EL (cell line): ENCODE measurements at places on chromosomes 5 and 9.

GRCh38 chr5:8418049-8418426 lies 549.1 kb downstream of the MTRR start:
- DNase-seq: no peak

DNA sequence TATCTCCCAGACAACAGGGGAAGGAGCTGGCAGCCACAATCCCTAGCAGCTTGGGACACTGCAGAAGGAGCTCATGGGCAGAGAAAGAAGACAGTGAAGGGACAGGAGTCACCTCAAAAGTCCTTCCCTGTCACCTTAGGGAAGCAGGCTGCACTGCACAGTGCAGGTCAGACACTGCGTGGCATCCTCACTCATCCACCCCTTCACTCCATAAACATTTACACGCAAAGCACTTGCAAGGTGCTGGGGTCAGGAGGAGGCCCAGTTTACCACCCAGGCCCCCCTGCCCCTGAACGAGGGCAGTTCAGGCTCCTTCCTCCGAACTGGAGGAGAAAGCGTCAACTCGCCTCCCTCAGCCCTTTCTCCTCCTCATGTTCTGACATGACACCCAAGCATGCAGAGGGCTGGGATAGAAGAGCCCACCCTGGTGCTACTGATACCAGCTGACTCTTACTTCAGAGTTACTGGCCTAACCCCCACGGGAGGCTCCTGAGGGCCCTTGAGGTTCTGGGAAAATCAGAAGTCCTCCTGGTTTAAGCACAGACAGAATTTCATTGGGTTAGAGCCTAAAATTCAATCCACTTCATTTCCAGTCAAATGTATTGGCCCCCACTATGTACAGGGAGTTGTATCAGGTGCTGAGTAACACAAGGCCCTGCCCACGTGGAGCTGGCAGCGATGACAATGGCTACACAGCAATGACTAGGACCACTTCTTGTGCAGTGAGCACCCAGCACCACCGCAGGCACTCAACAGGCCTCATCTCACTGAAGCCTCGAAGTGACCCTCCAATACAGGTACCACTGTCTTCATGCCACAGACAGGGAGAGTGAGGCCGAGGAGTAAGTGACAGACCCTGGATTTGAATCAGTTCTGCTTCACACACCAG lies 70.4 kb downstream of the RAPGEF1 start:
- no peak for DNase-seq

DNA sequence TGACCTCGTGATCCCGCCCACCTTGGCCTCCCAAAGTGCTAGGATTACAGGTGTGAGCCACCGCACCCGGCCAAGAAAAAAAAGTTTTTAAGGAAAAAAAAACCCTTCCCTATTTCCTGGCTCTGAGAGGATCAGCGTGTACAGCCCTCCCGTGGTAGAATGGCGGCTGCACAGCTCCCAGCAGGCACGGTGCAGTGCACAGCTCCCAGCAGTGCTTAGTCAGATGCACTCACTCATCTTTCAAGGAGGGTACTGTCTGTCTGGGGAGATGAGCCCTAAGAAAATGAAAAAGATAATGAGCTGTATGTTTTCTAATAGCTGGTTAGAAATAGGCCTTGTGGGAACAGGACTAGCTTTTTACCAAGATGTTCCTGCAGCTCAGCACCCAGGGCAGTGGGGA lies 36.7 kb upstream of the SLC2A8 start:
- DNase-seq: no peak

DNA sequence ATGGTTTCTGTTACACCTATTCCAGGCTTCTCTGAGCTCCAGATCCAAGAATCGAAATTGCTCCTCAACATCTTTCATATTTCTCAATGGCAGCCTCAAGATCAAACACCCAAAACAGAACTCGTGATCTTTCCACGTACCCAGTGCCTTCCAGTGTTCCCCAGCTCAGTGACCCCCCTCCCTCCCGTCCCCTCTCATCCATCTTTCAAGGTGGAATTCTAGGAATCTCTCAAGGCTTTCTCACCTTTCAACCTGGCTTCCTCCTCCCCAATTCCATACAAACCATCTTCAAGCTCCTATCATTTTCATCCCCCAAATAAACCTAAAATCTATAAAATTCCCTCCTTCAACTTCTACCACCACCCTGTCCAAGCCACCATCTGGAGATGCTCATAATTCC lies 615.3 kb downstream of the BNC2 start:
- no peak for DNase-seq

DNA sequence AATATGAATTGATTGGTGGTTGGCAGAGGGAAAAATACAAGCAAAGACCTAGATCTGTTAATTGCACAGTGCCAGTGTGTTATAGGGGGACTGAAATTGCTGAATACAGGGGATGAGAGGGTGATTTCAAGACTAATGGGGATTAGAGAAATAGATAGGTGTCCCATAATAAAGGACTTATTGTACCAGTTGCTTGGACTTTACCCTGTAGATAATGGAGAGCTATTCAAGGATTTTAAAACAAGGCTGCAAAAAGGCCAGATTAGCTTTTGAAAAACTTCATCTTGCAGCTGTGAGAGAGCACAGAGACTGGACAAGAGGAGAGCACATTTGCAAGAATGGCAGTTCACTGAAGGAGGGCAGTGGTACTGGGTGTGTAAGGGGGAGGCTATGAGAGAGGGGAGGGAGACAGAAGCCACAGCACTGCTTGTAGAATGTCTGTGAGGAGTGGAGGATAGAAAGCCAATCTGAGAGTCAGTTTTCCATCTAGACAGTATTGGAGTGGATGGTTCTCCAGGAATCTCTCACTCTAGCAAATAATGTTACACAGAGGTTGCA lies 28.8 kb upstream of the SCAMP1 start:
- no peak for DNase-seq
